Cardiac fibroblast (primary cell): ENCODE measurements at places on chromosomes 11 and 22.
A peak's percentile ranks its signal among the peaks of the same experiment; 100 is the strongest.

DNA sequence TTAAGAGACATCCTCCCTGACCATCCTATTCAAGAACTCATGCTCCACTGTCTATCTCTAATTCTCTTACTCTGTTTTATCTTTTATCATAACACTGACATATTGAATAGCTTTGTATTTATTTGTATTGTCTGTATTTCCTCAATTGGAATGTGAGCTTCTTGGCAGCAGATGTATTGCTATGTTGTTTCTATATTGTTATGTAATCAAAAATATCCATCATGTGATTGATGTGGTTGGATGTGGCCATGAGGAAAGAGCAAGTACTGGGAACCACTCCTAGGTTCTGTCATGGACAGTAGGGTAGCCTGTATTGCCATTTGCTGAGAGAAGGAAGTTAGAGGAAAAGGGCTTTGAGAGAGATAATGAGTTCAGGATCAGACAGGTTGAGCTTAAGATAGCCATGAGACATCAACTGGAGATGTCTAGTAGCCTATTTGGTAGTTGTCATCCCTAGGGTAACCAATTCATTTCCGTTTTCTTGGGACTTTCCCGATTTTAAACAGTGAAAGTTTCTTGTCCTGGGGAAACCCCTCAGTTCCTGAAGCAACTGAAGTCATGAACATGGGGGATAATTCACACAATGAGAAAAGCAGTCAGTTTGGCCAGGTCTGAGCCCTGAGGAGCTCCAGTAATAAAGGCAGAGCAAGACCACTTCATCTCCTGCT is 404.5 kb downstream of the INSC start:
- DNase-seq, result no peak

DNA sequence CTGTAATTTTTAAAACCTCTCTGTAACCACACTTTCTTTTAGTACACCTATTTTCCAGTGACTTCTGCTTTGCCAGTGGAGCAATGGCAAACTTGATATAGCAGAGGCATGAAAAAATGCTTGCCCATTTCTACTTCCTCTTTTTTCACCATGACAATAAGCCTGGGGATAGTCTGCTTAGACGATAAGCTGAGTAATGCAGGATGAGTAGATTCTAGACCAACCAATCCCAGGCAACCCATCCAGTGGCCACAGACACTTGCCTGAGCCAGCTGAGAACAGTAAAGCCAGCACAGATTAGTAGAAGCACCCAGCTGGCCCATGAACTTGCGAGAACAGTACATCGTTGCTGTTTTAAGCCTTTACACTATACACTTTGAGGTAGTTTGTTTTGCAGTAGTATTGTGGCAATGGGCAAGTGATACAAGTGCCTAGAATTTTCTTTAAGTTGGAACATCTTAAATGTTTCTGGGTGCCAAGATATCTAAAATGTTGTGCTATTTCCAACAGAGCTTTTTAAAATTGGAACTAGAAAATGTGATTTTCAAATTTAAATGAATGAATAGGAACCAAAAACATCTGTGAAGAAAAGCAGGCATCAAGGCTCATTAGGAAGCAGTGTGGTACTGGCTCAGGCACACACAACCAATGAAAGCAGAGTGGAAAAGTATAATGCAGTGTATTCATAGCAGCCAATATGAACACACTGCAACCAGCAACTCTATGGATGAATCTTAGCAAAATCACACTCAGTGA is 37.7 kb downstream of the DDI1 start:
- no peak for DNase-seq

GRCh38 chr22:25110846-25111578 is 88.6 kb upstream of the CRYBB3 start:
- DNase-seq, result peak; percentile 91

DNA sequence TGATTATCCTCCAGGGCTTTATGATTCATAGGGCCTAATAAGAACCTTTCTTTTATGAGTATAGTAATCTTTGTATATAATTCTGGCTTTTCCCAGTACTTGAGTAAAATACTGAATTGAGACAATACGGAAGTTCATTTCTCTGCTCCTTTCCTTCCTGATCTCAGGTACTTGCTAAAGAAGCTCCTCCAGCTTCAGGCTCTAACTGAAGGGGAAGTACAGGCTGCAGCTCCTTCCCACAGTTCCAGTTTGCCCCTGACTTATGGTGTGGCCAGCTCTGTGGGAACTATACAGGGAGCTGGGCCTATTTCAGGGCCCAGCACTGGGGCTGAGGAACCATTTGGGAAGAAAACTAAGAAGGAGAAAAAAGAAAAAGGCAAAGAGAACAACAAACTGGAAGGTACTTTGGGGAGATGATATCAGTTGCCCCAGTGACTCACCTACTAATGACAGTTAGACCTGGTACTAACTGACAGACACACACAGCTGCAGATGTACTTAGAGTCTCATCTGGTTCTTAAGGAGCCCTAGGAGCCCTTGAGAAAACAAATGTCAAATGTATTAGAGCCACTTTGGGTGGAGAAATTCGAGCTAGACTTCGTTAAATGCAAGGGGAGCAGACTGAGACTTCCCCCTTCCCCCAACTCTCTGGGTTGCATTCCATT is 3.0 kb downstream of the TBRG1 start:
- DNase-seq, result no peak

- DNase-seq, result no peak
Measured at GRCh38 chr11:106228996-106229395, 151.5 kb downstream of the AASDHPPT start.

- DNase-seq, result no peak
Measured at GRCh38 chr11:108048269-108048668, 39.6 kb downstream of the CUL5 start.

DNA sequence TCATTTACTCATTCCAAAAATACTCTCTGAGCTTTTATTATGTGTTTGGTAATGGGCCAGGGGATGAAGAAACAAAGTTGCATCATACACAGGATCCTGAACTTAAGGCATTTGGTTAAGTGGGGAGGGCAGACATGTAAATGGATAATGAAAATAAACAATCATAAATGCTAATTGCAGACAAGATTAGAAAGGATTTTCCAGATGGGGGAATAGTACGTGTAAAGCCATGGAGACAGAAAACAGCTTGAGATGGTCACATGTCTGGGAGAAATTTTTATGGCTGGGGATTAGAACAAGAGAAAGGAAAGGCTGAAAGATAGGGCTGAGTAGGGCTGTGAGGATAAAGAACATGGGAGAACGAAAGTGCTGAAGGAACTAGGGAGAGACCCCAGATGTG is 534.3 kb upstream of the LARGE1 start:
- no peak for DNase-seq

- DNase-seq, result no peak
Measured at GRCh38 chr11:57547854-57548377, 10.5 kb downstream of the SMTNL1 start.

GRCh38 chr11:119205574-119206510 is at the start of gene CBL:
Gene CBL (plus strand): TSS chr11:119206339. CDS start chr11:119206418, 79 bp downstream.
- DNase-seq, result peak; percentile 92

DNA sequence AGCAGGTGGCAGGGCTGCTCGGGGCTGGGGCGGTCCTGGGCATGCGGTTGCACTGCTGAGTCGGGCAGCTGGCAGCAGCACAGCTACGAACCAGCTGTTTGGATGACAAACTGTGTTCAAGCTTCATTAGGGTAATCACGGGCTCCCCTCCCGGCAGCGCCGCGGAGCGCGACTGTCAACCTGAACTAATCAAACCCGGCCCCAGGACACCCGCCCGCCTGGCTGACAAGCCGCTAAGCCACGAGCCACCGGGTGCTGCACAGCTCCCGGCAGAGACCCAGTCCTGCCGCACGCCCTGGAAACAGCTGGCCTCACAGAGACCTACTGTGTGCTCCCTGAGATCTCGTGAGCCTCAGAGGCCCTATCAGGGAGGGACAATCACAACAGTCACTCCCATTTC is 60.6 kb upstream of the TCF20 start:
- DNase-seq, result no peak

DNA sequence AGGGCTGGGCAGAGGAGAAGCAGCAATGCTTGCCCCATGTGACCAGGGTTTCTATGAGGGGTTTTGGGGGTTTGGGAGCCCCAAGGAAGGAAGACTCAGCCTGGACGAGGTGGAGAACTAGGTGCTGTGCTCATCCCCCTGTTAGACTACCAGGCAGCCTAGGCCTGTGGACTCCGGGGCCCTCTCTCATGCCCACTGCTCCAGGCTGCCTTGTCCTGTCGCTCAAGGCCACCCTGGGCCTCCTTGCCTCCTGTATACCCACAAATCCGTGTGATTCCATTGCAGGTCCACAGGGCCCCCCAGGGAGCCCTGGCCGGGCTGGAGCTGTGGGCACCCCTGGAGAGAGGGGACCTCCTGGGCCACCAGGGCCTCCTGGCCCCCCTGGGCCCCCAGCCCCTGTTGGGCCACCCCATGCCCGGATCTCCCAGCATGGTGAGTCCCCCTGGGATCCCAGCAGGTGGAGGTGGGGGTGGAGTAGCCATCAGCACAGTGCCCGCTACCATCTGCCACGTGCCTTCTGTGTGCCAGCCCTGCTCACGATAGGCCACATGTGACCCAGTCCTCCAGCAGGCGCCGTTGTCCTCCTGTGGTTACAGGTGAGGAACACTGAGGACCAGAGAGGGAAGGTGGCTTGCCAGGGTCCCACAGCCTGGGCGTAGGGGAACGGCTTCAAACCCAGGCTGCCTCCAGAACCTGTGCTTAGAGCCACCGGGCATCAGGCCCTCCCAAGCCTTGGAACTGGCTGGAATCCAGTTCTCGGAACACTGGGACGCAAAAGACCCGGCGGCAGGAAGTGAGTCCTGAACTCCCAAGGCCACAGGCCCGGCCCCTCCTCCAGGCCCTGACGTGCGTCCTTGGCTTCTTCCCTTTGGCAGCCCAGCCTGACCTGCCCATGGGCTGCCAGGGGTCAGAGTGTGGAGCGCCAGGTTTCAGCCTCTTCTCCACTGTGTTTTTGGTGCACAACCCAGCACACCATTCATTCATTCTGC is 26.6 kb downstream of the EMID1 start:
- DNase-seq, result peak; percentile 64

DNA sequence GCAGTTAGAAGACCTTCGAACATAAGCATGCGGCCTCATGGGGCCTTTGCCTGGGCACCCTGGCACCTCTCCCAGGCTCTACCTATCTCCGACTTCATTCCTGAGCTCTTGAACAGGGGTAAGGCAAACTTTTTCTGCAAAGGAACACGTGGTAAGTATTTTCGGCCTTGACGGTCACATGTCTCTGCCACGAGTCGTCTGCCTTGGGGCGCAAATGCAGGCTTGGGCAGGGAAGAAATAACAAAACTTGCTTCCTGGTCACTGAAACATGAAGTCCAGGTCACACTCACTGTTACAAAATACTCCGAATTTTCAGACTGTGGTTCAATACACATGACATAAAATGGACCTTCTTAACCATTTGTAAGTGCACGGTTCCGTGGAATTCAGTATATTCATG is 3.4 kb upstream of the ASCL2 start:
- DNase-seq, result no peak

GRCh38 chr11:12329797-12330196 is 47.6 kb upstream of the PARVA start:
- no peak for DNase-seq

DNA sequence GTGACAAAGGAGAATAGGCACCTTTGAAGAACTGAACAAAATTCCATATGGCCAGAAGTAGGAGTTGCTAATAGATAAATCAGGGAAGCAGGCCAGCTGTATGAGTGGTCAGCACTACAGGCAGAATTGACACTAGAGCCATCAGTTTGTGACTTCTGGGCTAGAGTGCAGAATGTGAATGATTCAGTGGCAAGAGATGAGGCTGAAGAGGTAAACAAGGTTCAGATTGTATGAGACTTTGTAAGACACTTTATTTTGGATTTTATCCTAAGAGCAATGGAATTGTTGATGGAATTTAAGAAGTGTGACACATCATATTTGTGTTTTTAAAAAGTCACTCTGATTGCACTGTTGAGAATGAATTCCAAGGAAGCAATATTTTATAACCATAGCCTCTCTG is 12.9 kb downstream of the BIRC3 start:
- DNase-seq, result peak; percentile 17

DNA sequence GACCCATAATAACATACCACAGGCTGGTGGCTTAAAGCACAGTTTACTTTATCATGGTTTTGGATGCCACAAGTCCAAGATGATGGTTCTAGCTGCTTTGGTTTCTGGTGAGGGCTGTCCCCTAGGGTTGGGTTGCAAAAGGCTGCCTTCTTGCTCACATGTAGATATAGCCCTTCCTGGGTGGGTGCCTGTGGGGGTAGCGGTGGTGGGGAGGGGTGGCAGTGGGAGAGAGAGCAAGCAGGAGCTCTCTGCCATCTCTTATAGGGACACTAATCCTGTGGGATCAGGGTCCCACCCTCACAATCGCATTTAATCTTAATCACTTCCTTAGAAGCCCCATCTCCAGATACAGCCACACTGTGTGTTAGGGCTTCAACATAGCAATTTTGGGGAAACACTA is 245.0 kb downstream of the TBC1D22A start:
- DNase-seq, result no peak

DNA sequence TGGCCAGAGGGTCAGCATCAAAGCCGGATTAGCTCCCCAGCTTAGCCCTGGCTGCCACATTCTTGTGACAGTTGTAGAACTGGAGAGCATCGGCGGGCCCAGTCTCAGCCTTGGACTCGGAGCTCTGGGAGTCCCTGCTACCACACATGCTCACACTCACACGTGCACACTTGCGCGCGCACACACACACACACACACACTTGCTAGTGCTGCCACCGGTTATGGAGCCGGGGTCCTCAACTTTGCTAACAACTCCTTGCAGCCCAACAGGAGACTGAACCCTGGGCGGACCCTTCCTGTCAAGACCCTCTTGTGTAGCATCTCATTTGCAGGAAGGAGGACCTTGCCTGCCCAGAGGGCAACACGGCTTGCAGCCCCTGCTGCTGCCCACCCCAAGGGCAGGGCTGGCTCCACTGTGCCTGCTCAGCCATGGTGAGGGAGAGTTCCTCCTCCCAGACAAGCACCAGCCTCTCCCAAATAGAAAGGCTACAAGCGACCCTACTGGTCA is 107.6 kb downstream of the WNT7B start:
- no peak for DNase-seq

GRCh38 chr22:43272301-43272700 is 70.9 kb downstream of the SCUBE1 start:
- no peak for DNase-seq

- peak; percentile 10 for DNase-seq
Measured at GRCh38 chr11:20672575-20672974, 3.2 kb downstream of the NELL1 start.

DNA sequence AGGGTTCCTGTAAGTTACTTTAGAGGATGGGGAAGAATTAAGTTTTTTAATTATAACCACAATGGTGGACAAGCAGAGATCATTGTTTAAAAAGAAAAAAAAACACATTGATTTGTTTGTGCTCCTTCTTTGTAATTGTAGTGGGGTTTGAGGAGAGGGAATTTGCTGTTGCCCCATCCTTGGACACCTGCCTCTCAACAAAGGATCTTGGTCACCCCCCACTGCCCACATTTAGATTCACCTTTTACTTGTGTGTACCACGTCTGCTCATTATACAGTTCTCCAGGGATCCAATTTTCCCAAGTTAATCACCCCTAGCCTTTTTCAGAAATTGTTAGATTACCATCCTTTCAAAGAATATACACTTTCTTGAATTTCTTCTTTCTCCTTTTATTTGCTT is 53.0 kb downstream of the DNAJC24 start:
- no peak for DNase-seq
